ENCODE measurements at places on chromosomes 2 and 18.

- no peaks in the 10 kb centered on the region for H3K36me3 ChIP-seq
- no peak for DNase-seq
- H3K4me1 ChIP-seq: no peaks in the 10 kb centered on the region
- H3K27ac ChIP-seq: no peak overlapping the region
- H3K4me3 ChIP-seq: no peak overlapping the region
Measured at GRCh38 chr2:67848551-67849285, 214.1 kb downstream of the C1D start.

- H3K27ac ChIP-seq: no peak overlapping the region
- no peaks in the 10 kb centered on the region for H3K27me3 ChIP-seq
- no peak overlapping the region for H3K4me3 ChIP-seq
Measured at GRCh38 chr2:85525567-85525966, 13.4 kb upstream of the MAT2A start.

DNA sequence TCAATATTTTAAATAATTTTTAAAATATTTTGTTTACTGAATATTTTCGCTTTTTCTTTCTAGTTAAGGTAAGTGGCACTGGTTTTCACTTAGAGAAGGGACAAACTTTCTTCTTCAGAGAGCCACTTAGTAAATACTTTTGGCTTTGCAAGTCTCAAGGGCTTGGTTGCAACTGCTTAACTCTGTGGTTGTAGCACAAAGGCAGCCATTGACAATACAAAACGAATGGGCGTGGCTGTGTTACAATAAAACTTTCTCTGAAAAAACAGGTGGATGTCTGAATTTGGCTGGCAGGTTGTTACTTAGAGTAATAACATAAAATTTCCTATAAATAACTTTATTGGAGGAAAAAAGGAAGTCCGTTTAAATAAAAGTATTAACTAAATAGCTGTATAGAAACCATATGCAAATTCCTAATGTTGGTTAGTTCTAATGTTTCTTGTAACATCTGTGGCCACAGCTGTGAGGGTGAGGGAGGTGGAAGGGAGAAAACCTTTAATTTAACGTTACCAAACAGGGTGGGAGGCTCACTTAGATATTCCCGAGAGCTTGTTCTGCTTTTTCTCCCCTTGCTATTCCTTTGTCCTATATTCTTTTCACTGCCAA, 62.4 kb upstream of the TNP1 start:
- no peaks in the 10 kb centered on the region for H3K27me3 ChIP-seq
- no peaks in the 10 kb centered on the region for H3K4me1 ChIP-seq
- no peak overlapping the region for H3K4me3 ChIP-seq
- no peaks in the 10 kb centered on the region for H3K36me3 ChIP-seq
- no peak for DNase-seq

DNA sequence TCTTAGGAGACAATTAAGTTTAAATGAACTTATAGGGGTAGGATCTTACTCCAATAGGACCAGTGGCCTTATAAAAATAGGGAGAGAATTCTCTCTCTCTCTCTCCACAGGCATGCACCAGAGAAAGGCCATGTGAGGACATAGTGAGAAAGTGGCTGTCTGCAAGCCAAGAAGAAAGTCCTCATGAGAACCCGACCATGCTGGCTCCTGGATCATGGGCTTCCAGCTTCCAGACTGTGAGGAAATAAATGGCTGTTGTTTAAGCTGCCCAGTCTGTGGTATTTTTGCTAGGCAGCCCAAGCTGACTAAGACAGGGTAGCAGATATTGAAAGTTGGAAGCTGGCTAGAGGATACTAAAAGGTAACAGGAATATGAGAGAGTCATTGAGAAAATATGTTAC, 454.0 kb downstream of the NBAS start:
- no peak overlapping the region for H3K4me3 ChIP-seq
- DNase-seq: no peak
- H3K36me3 ChIP-seq: no peaks in the 10 kb centered on the region
- H3K27me3 ChIP-seq: no peaks in the 10 kb centered on the region
- H3K27ac ChIP-seq: no peak overlapping the region

DNA sequence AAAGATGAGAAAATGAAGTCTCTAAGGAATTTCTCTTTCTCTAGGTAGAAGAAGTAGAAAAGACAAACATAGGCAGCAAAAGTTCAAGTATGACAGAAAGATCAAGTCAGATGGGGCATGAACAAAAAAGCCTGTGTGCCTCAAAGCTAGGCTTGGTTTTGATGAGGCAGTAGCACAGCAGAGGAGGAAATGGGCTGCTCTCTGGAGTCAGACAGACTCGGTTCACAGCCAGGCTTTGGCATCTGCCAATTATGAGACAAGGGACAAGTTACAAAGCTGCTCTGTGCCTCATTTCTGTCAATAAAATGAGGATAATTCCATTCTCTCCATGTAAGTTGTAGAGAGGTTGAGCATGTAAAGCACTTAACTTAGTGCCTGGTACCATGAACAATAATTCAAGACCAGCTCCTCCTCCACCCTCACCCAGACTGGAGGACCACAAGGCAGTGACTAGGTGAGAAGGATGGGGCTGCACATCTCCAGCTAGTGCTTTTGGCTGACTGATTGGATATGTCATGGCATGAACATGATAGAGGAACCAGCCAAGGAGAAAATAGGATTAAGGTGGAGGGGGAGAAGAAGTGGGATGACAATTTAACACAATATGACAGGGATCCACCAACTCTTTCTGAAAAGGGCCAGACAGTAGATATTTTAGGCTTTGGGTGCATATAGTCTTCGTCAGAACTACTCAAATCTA, 84.6 kb downstream of the TMEM163 start:
- no peaks in the 10 kb centered on the region for H3K27me3 ChIP-seq
- H3K36me3 ChIP-seq: no peaks in the 10 kb centered on the region
- H3K4me1 ChIP-seq: no peaks in the 10 kb centered on the region
- DNase-seq: no peak
- H3K4me3 ChIP-seq: no peak overlapping the region
- no peak overlapping the region for H3K27ac ChIP-seq

GRCh38 chr2:128323555-128323931, 4.9 kb upstream of the HS6ST1 start:
- no peaks in the 10 kb centered on the region for H3K4me1 ChIP-seq
- H3K4me3 ChIP-seq: no peak overlapping the region
- H3K36me3 ChIP-seq: no peaks in the 10 kb centered on the region
- no peak overlapping the region for H3K27ac ChIP-seq
- no peaks in the 10 kb centered on the region for H3K27me3 ChIP-seq

- DNase-seq: no peak
- no peak overlapping the region for H3K27ac ChIP-seq
- no peaks in the 10 kb centered on the region for H3K27me3 ChIP-seq
Measured at GRCh38 chr18:56407646-56408180, 230.7 kb downstream of the TXNL1 start.
